ENCODE measurements at places on chromosomes 3 and 15.

DNA sequence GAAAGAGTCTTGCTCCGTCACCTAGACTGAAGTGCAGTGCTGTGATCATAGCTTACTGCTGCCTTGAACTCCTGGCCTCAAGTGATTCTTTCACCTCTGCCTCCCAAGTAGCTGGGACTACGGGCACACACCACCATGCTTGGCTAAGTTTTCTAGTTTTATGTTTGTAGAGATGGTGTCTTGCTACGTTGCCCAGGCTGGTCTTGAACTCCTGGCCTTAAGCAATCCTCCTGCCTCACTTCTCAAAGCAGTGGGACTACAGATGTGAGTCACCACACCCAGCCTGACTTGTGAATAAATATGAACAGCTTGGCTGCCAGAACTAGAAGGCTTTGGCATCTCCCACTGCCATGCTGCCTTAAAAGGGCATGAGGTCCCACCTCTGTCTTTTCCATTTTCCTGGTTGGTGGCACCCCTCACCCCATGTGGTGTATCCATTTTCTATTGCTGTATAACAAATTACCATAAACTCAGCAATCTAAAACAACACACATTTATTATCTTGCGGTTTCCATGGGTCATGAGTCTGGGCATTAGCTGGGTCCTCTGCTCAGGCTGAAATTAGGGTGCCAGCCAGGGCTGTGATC, 44.3 kb downstream of the PTPRG start:
- DNase-seq = no peak

DNA sequence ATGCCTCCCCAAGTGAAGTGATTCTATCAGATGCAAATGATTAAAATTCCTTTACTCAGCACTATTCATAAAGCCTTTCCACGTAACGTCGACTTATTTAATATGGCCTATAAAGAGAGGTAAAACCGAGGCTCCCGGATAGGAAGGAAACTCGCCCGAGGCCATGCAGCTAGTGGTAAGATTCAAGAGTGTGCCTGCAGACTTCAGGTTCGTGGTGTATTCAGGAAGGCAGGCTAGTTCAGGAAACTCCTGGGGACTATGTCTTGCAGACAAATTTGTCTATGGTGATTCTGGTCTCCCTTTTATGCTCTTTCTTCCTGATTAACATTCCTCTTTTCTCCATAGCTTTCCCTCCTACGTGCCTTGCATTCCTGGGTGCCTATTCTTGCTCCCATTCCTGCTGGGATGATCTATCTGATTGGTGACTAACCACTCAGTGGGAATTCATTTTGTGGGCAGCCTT, 150.7 kb downstream of the SST start:
- DNase-seq = no peak

DNA sequence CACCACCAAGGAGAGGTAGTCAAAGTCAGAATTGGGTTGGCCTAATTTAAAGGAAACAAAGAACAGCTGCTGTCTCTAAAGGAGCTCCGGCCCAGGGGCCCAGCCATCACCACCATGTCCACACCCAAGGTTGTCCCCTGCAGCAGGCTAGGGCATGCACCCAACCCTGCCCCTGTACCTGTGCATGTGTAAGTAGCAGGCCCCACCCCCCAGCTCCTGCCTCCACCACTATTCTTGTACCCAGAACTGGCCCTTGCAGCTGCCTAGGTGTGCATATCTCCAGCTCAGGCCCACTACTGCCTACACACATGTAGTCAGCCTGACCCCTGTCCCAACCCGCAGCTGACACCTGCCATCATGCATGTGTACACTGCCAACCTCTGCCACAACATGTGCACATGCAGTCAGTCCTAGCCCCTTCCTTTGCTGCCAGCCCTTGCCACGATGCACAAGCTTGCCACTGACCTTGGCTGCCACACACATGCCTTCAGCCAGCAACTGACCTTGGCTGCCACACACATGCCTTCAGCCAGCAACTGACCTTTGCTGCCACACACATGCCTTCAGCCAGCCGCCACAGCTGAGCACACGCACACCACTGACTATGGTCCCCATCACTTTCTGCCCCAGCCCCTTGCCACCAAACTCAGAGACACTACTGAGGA, 39.7 kb downstream of the FGF12 start:
- no peak for DNase-seq

- no peak for DNase-seq
These were observed 46.7 kb downstream of the CD200R1L start for GRCh38 chr3:112799946-112800345.

DNA sequence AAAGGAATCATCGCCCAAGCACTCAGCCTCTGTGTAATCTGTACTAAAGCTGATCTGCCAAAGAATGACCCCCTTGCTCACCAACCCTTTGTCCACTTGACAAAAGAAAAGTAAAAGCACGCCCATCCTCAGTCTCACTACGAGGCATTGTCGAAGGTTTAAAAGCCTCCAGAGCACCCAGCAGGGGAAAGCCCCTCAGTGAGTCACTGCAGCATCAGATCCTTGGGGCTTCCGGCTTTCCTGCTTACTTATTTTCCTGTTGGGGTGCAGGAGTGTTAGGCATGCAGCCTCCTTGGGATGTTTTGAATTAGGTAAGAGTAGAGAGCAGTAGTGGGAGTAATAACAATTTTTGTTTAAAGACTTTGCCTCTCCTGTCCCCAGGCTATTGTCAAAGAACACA, 216.1 kb downstream of the MTHFS start:
- DNase-seq = no peak

DNA sequence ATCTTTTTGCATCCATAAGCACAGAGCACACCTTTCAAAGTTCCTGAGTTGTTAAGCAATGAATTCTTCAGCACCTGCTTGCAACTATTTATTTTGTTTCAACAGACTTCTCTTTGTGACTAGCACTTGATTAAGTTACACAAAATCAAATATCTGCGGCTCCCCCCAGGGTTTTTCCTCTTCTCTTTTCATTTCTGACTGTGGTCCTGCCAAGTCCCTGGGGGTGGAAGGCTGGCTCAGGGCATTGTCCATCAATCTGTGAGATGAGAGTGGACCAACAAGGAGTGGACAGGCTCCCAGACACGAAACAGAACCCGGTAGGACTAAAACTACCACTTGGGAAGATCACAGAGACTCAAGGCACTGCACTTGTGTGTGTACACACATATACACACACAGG, 96.8 kb downstream of the GABRB3 start:
- DNase-seq = no peak

- DNase-seq = no peak
These were observed 600.3 kb upstream of the TGFBR2 start for GRCh38 chr3:30006111-30006510.

GRCh38 chr3:187982142-187982541, 171.8 kb upstream of the LPP start:
- no peak for DNase-seq

All from RPMI8226 (cell line).